ENCODE measurements at places on chromosomes 7 and 10. TPM values are rescaled to one million over a fixed set of nuclear protein-coding genes. Genes with fewer than 3 reads are reported as not detected.
A peak's percentile ranks its signal among the peaks of the same experiment; 100 is the strongest.

Gene NACAD
- total RNA-seq, result 0.10 TPM

- no peak for DNase-seq
Measured at GRCh38 chr7:77569514-77570232, 32.6 kb downstream of the PTPN12 start.

GRCh38 chr10:12322583-12323131 is 26.7 kb upstream of the CAMK1D start:
- no peak for DNase-seq

DNA sequence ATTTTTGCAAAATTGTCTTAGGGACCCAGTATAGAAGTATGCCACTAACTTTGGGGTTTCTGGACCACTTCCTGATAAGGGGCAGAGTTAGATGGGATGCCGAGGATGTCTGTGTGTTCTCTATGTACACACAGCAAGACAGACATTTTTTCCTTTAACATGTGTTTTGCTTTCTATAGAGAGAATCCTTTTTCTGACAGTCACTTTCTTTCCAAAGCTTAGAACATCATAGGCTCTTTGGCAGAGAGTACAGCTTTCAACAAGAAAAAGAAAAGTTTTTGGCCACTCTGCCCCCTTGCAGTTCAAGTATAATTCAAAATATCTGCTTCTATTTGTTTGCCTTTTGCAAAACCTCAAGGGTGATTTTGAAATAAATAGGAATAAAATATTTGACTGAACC is 44.1 kb downstream of the PAPSS2 start:
- DNase-seq, result no peak

DNA sequence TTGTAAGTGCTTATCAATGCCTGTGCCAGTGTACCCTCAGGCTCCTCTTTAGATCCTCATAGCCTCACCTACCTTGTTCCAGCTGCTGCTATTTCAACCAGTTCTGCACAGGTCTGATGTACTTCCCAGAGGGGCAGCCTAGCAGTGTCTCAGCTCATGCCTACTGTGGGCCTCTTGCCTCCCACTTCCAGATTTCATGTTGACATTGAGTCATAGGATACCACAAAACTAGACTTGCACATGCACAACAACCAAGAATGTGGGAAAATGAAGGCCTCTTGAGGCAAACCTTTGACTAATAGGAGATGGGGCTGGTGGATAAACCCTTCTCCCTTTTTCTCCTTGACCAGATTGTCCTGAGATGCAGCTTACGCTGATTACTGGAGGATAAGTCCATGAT is 31.0 kb downstream of the PON3 start:
- no peak for DNase-seq

- no peak for DNase-seq
Measured at GRCh38 chr7:15938115-15938514, 251.6 kb upstream of the MEOX2 start.

- DNase-seq, result no peak
Measured at GRCh38 chr10:91788527-91788926, 9.7 kb upstream of the TNKS2 start.

DNA sequence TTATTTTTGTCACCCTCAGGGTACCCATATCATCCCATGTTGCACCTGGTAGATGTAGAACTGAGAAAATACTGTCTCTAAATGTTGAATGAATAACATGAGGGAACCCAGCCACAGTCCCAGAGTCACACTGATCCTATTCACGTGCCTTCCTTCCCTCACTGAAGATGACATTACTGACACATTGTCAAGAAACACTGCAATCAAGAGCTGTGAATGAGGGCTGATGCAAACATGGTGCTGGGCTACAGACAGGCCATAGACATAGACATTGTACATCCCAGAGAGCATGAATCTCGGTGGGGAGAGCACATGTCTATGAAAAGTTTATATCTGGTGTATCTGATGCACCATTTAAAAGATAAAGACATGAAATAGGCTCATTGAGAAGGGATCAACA is 9.8 kb downstream of the SLC13A4 start:
- DNase-seq, result no peak

DNA sequence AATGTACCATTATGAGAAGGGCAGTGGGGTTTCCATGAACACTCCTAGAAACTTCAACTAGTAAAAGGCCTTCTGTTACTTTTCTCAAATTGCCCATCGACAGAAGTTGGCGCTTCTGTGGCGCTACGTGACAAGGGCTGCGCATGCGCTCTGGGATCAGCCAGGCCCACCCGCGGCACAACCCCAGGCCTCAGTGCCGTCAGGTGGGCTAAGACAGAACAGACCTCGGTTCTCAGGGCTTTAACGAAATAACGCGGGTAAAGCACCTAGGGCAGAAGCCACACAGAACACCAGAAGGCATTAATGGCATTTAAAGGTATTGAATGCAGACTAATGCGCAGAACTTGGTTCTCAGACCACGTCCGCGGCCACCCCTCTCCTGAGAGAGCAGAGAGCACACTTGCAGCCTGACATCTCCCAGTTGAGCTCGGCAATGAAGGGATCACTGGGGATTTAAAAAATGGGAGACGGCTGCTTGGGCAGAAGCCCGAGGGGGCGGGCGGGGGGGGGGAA is 67.6 kb upstream of the CTNNA3 start:
- DNase-seq, result peak; percentile 82

Gene CRTAC1
- not detected for total RNA-seq

Gene SYCE1
- total RNA-seq, result not detected

Gene SPDYE5
- total RNA-seq, result not detected

Gene MYH16
- not detected for total RNA-seq

DNA sequence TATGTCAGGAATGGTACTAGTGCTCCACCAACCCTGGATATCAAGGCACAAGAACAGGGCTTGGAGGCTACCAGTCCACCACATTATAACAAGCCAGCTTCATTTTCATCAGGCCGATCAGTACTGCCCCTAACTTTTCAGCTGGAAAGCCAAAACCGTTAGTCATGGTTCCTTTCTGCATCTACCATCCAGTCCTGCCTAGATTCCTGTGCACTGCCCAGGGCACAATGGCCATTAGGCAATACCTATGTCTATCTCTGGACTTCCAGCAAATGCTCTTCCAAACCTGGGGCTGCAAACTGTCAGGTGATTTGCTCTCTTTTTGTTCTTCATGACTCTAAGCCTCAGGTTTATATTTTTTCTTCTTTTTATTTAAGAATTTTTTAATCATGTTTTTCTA is 937.7 kb downstream of the SORCS1 start:
- no peak for DNase-seq

DNA sequence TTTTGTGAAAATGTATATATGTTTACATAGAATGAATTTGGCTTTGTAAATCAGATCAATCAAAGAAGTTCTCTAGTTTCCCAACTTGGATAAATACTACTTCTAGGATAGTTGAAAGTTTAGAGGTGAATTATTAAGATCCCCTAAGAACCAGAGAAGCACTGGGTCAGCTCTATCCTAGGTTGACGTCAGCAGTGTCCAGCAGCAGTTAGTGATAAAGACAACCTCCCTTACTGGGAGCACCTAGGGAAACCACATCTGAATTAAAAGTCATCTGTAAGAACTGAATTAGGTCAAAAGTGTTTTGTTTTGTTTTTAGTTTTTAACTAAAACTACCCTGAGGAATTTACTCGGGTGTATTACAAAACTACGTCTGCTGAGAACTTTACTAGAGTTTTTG is 178.0 kb downstream of the POLR1F start:
- no peak for DNase-seq

Gene CALHM1
- not detected for total RNA-seq

DNA sequence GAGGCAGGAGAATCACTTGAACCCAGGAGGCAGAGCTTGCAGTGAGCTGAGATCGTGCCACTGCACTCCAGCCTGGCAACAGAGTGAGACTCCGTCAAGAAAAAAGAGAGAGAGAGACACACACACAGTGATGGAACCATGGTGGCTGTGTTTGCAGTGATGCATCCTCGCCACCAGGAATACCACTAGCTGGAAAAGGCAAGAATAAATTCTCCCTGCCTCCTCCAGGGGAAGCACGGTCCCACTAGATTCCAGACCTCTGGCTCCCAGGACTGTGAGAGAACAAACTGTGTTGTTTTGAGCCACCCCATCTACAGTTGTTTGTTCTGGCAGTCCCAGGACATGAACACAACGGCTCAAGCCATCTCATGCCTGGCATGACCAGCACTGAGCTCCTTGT is 320.3 kb upstream of the FOXK1 start:
- DNase-seq, result no peak

DNA sequence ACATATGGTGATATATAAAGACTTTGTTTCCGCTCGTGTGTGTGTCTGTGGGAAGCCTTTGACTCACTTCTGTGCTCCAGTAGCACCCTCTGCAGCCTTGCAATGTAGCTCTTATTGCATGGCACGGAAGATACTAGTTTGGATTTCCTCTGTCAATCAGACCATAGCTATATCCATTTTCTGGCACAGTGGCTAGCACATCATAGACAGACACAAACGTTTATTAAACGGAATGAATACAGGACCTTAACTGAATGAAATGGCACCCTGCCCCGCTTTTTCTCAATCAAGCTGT is 124.0 kb upstream of the PTPN20 start:
- peak; percentile 50 for DNase-seq

Gene CALHM2
- total RNA-seq, result 3.0 TPM

Gene FAM25G
- not detected for total RNA-seq

DNA sequence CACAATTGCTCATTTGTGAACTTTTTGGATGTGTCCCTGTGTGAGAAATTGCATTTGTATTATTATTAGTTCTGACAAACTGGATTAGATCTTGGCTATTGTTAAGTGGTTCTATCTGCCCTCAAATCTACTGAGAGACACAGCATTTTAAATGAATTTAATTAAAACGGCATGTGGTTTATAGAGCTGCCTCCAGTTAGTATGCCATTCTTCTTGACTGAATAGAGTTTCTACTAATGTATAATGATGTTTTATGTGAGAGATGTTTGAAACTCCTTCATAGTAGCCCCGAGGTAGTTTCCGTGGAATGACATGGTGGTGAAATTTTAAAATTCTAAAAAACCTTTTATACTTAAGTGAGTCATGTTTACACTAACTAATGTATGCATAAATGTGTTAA is 110.9 kb downstream of the DYNC1I1 start:
- no peak for DNase-seq

Gene LIPF
- not detected for total RNA-seq

GRCh38 chr7:140873434-140873833 is 51.3 kb downstream of the BRAF start:
- DNase-seq, result no peak

DNA sequence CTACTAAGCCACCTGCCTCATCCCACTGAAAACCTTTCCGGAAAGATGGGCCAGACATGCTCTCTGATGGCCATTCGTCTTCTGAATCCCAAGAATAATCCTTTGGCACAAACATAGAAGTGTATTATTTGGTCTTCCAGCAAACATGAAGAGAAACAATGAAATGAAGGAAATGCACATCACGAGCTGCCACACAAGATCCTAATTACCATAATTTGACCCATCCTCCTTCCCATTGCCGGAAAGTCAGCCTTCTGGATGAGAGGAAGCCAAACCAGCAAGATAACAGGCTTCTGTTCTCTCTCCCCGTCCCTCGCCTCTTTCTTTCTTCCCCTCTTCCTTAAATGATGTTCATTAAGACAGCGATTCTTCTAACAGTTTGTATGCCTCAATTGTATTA is 218.9 kb upstream of the KMT2E start:
- no peak for DNase-seq

DNA sequence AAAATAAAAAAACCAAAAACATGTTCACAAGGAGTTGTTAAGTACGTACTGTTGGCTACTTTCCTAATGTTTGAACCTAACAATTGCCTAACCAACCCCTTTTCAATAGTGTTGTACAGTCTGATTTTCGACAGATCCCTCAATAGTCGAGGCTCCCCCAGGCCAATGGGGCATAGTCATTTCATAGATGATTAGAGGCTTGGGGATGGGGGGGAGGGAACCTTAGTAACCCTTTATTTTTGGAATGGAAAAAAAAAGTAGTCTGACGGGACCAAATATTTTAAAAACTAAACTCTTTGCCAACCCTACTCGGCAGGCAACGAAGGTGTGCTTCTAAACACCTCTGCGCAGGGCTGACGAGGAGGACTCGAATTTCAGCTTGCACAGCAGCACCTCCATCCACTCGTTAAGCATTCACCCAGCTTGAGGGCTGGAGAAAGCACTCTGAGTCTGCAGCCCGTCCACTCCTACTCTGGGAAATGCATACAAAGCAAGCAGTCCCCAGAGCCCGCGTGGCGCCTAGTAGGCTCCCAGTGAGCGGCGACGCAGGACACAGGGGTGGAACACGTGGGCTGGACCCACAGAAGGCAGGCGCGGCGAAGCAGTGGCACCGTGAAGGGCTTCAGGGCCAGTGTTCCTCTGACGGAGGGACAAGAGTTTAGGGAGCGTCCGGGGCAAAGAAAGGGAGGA is 899 bp downstream of the PUS7 start:
- DNase-seq, result peak; percentile 82

DNA sequence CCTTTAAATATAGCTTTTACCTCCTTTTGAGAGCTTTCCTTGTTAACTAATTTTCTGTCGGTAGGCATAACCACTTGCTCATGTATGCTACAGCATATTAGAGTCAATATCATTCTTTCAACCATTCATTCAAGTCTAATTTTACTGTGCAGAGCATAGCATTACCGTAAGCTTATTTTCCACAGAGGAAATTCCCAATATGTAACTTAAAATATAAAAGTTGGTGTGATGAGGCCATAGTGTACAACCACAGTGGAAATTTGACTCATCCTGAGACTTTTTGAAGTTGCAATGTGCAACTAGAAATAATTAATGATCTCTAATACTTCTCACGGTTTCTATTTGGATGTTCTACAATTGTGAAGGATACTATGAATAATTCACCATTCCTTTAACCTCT is 80.6 kb upstream of the KLF6 start:
- no peak for DNase-seq

DNA sequence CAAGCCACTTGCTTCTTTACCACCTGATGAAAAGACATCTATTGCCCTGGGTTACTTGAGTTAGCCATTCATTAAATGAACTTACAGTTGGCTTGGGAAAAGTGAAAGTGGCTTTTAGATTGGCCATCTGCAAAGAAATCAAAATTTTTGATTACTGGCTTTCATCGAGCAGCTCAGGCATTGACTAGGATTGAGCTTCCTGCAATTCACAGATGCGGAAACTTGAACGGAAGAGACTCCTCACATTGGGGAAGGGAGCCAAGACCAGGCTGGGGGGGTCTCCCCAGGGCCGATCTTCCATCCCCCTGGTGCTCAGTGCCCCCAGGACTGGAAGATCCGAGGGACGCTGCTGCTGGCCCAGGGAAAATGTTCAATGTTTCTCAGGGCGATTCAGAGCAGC is 145.4 kb downstream of the PIP4K2A start:
- no peak for DNase-seq

- DNase-seq, result no peak
Measured at GRCh38 chr7:93958651-93959050, 37.1 kb downstream of the GNG11 start.

Gene R3HCC1L
- 5.7 TPM for total RNA-seq
